ENCODE measurements at places on chromosomes 4 and X.

DNA sequence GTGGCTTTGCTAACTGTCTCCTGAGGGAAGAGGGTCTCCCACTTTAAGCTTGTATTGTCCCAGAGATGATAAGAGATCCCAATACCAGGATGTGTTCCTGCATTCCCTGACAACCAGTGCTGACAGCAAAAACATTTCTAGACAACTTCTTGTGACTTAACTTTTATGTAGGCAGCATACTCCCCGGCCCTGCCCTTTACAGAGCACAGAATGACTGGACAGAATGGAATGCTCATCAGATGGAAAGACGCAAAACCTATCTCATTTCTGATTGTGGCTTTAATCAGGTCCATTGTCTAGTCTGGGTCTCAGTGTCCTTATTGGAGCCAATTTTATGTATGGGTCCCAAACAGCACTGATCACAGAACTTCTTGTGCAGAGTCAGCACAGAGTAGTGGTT lies 18.2 kb upstream of the PLAC1 start:
- no peak for DNase-seq

GRCh38 chr4:113293043-113293560 lies 243.6 kb downstream of the ANK2 start:
- DNase-seq: no peak

DNA sequence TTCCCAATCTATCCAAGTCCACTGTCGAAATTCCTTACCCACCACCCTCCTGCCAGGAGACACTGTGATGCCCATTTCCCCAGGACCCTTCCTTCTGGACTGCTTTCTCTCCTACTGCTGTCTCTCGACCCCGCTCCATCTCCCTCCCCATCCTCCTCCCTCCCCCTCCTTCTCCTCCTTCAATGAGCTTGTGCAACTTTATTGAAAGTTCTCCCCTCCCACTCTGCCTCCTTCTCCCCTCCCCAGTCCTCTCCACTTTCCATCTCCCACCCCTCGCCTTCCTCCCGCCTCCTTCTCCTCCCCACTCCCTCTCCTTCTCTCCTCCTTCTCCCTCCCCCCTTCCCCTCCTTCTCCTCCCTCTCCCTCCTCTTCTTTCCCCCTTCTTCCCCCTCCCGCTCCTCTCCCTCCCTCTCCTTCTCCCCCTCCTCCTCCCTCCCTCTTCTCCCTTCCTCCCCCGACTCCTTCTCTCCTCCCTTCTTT lies 116.6 kb upstream of the FAT1 start:
- DNase-seq: no peak

DNA sequence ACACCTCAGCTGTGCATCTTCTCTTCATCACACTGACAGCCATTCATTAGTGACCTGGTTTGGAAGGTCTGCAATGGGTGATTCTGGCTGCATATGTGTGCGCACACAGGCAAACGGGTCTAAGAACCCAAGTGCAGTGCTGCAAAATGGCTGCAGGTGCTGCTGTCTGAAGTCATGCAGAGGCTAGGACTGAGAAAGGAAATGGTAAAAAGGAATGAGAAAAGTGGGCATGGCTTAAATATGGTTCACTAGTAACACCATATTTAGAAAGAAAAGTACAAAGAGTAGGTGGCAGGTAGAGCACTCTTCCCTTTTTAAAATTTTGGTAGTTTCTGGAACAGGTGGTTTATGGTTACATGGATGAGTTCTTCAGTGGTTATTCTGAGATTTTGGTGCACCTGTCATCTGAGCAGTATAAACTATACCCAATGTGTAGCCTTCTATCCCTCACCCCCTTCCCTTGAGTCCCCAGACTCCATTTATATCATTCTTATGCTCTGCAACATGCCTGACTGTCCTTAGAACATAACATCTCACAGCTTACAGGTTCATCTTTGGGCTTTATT lies 78.4 kb downstream of the CCNG2 start:
- DNase-seq: no peak

- no peak for DNase-seq
These were observed 464 bp downstream of the RASGEF1B start for GRCh38 chr4:81471298-81471587.

- no peak for DNase-seq
These were observed 139.5 kb downstream of the RAPGEF2 start for GRCh38 chr4:159242427-159242826.

- no peak for DNase-seq
These were observed 28.3 kb downstream of the AREG start for GRCh38 chr4:74473155-74473811.

DNA sequence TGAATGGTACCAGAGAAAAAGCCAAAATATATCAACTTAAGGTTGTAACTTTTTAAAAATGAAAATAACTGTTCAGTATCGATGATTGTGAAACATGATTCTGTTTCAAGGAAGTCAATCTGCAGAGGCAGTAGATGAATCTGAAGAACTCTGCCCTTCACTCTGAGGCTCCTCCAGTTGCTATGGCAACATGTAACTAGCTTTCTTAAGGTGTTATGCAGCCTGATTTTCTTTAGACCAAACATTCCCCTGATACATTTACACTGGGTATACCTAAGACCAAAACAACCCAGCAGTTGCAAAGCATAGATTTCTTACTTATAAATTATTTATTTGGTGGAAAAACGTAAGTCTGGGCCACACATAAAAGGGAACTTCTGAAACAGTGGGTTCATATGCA lies 133.6 kb upstream of the RASGEF1B start:
- DNase-seq: no peak

GRCh38 chr4:8207314-8207713 lies 8.2 kb downstream of the SH3TC1 start:
- DNase-seq: no peak

- DNase-seq: peak; percentile 45
These were observed 11.4 kb upstream of the MCUB start for GRCh38 chr4:109548655-109549054.

DNA sequence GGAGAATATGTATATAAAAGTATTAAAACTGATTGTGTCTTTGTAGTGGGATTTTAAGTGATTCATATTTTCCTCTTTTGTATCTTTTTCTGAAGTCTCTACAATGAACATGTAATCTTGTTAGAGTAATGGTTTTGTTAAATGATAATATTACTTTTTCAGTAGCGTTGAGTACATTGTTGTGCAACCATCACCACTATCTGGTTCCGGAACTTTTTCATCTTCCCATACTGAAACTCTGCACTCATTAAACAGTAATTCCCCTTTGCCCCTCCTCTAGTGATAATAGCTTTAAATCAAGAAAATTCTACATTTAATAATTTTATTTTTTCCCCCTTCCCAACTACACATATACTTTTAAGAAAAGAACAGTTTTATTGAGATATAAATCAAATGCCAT lies 23.3 kb downstream of the SHROOM3 start:
- DNase-seq: no peak

DNA sequence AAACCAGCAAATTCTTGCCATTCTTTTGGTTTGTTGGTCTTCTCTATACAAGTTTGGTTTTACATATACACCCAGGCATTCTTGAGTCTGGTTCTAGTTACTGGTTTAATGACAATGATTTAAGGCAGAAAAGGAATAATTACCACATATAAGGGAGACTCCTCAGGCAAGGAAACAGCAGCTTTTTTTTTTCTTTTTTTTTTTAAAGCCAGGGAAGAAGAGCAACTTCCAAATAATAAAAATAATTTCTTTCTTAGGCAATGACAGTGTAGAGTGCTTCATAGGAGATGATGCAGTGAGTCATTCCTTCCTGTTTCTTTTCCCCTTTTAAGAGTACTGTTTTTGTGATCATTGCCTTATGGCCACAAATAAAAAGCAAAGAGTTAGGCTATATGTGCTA lies 289.7 kb downstream of the DKK2 start:
- DNase-seq: no peak

- no peak for DNase-seq
These were observed 5.2 kb downstream of the MAP9 start for GRCh38 chr4:155371432-155372043.

DNA sequence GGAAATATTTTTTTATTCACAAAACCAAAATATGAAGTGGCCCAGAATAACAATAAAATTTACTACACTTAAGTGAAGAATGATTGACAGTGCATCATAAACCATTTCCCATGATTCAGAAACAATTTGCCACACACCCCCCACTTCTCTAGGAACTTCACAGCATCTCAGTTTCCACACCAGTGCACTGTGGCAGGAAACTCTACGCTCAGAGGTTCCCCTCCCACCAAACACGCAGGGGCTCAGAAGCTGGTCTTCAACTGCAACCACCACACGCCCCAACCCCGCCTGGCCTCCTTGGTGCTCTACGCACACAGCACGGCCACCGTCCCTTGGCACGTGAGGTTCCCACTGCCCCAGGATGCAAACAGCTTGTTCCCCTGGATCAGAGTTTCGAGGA lies 63.7 kb downstream of the ZFYVE28 start:
- no peak for DNase-seq

GRCh38 chrX:13994536-13995080 lies 35.1 kb downstream of the GEMIN8 start:
- no peak for DNase-seq

DNA sequence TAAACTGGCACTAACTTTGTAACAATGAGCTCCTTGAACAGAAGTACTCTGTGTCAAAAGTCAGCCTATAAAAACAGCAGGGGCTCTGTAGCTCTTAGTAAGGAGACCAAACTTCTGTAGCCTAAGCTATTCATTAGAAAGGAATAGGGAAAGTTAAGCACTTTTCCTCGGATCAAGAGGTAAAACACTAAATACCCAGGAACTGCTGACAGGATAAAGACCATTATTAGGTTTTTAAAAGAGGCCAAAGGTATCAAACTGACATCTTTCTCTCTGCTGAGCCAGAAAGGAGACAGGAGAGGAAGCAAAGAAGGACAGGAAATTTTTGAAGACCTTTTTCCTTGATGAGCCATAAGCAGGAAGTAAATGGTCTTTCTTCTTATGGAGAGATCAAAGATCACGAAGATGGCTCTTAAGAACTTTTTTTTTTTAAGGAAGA lies 31.9 kb downstream of the ANAPC10 start:
- no peak for DNase-seq

- DNase-seq: no peak
These were observed 256.8 kb upstream of the CXXC4 start for GRCh38 chr4:104751468-104751867.

GRCh38 chr4:123234955-123235354 lies 161.6 kb upstream of the SPRY1 start:
- DNase-seq: no peak

DNA sequence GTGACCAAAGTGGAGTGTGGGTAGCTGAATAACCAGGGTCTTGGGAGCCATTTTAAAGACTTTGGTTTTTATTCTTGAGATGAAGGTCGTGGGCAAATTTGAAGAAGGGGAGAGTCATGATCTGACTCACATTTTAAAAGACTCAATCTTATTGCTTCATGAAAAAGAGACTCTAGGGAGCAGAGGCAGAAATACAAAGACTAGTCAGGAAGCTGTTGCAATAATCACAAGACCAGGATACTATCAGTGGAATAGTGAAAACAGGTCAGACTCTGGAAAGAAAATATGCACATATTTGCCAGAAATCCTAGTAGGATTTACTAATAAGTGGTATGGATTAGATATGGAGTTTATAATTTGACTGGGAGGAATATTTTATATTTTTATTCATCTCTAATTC lies 448.4 kb downstream of the RAPGEF2 start:
- no peak for DNase-seq

GRCh38 chr4:108559068-108559793 lies 61.1 kb upstream of the RPL34 start:
- no peak for DNase-seq

DNA sequence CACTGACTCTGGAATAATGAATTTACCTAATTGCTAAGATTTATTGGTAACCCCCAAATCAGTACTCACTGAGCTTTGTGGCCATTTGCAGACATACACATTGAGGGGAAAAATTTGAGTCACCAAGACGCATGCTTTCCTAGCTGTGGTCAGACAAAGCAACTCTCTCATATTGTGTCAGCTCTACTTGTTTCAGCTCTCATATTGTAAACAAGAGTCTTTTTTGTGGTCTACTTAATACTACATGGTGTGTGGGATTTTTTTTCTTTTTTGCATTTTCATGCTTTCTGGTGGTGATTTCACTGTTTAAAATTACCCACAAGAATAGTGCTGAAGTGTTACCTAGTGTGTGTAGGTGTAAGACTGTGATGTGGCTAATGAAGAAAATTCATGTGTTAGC lies 428.2 kb upstream of the GALNT7 start:
- no peak for DNase-seq

DNA sequence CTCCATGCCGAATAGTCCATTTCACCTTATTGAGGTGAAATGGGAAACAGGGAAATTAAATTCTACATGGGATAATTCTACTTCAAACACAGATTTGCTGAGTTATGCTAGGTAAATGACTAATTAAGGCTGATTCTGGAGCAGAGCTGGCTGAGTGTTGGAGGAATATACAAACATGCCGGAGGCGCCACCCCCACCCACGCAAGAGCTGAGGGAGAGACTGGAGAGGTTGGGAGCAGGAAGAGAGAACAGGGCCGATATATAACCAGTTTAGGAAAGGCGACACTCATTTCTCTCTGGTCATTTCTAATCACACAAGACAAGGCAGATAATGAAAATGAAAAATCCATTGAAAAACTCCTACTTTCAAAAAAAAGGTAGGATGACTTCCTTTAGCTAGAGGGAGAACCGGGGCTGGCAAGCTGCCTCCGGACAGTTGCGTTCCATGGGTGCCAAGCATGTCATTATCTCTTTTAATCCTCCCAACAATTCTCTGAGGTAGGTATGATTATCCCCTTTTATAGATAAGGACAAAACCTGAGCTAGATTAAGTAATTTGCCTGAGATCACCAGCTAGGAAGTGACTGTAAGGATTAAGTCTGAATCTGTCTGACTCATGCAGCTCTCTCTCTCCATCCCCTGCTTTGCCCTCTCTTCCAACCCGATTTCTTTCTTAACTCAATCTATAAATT lies 27.6 kb upstream of the CFAP299 start:
- no peak for DNase-seq

GRCh38 chr4:11074581-11075241 lies 354.0 kb downstream of the HS3ST1 start:
- DNase-seq: no peak

DNA sequence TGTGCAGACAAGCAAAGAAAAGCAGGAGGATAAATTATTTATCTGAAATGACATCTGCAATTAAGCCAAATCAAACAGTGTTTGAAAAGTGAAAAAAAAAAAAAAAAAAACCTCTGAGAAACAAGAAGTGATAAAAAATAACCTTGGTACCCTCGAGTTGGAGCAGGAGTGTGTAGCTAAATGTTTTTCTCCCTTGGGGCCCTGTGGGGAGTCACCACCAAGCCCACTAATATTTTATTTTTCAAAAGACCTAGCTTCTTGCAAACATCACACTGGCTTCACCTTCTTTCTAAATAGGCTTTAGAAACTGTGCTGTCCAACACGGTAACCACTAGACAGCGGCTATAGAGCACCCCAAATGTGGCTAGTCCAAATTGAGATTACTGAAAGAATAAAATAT lies 47.7 kb downstream of the SNX25 start:
- DNase-seq: no peak
